Fibroblast of lung (primary cell): ENCODE measurements at places on chromosomes 3 and 15. TPM values are rescaled to one million over a fixed set of nuclear protein-coding genes. Genes with fewer than 3 reads are reported as not detected.

GRCh38 chr3:105166893-105167292 lies 199.8 kb upstream of the ALCAM start:
- DNase-seq, result peak; percentile 53
- no peak overlapping the region for H3K4me3 ChIP-seq
- no peaks in the 10 kb centered on the region for H3K27me3 ChIP-seq
- no peaks in the 10 kb centered on the region for H3K4me1 ChIP-seq
- no peak overlapping the region for H3K27ac ChIP-seq

GRCh38 chr3:149174901-149175300 lies 45.5 kb downstream of the HPS3 start:
- no peak overlapping the region for H3K4me3 ChIP-seq
- H3K27ac ChIP-seq, result no peak overlapping the region
- DNase-seq, result peak; percentile 81
- peaks cover 6% of the 10 kb centered on the region for H3K4me1 ChIP-seq
- H3K36me3 ChIP-seq, result no peaks in the 10 kb centered on the region

DNA sequence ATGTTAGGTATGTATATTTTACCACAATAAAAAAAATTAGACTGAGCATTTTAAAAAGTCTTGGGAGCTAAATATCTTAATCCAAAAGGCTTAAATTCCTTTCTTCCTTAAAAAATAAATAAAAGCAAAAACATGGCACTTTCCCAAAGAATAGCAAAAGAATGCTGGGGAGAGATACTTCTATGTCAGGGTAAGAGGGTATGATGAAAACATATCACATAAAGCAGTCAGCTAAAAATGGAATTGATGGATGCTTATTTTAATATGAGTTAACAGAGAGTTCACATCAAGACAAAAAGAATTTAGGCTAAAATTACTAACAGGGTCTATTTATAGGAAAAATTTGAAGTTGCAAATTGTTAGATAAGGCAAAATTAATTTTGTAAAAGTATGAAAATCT lies 141.0 kb downstream of the MYLK start:
- H3K36me3 ChIP-seq, result peaks cover 9% of the 10 kb centered on the region
- peaks cover 45% of the 10 kb centered on the region for H3K4me1 ChIP-seq
- H3K27me3 ChIP-seq, result no peaks in the 10 kb centered on the region
- no peak overlapping the region for H3K4me3 ChIP-seq
- DNase-seq, result peak; percentile 28
- H3K27ac ChIP-seq, result no peak overlapping the region

- H3K4me1 ChIP-seq, result peaks cover 68% of the 10 kb centered on the region
- H3K27me3 ChIP-seq, result no peaks in the 10 kb centered on the region
- DNase-seq, result peak; percentile 98
- peaks cover 16% of the 10 kb centered on the region for H3K36me3 ChIP-seq
These were observed 60.4 kb downstream of the SMAD3 start for GRCh38 chr15:67125589-67126502.

GRCh38 chr3:70916375-70917055 lies 604.1 kb upstream of the MDFIC2 start:
- no peaks in the 10 kb centered on the region for H3K36me3 ChIP-seq
- H3K4me1 ChIP-seq, result no peaks in the 10 kb centered on the region
- no peaks in the 10 kb centered on the region for H3K27me3 ChIP-seq
- no peak overlapping the region for H3K4me3 ChIP-seq
- H3K27ac ChIP-seq, result no peak overlapping the region
- no peak for DNase-seq

Gene DNAH12
- total RNA-seq, result under 0.01 and 0.17 TPM in 2 replicates
